ENCODE measurements at places on chromosomes 3 and 15.
A peak's percentile ranks its signal among the peaks of the same experiment; 100 is the strongest.

DNA sequence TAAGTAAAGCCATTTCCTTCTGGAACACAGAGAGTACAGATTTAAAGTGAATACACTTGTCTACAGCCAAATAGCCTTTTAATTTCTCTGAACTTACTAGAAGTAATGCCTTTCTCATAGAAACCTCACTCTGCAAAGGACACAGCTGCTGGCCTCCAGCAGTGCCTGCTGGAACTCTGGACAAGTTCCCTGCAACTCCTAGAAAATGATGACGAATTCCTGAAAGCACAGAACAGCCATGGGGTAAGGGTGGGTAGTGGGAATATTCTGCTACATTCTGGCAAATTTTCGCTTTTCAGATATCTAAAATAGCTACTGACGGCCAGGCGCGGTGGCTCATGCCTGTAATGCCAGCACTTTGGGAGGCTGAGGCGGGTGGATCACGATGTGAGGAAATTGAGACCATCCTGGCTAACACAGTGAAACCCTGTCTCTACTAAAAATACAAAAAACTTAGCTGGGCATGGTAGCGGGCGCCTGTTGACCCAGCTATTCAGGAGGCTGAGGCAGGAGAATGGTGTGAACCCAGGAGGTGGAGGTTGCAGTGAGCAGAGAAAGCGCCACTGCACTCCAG is 34.4 kb downstream of the RYK start:
- DNase-seq: no peak

GRCh38 chr15:76274226-76274625 is 37.0 kb downstream of the ETFA start:
- no peak for DNase-seq

- DNase-seq: no peak
Measured at GRCh38 chr15:91473894-91474545, 374.0 kb downstream of the SV2B start.

GRCh38 chr3:39101022-39101689 is 6.3 kb downstream of the GORASP1 start:
- peak; percentile 47 for DNase-seq

- DNase-seq: no peak
Measured at GRCh38 chr3:127803619-127804018, 18.7 kb downstream of the MGLL start.

GRCh38 chr3:48636149-48636655 is 941 bp upstream of the SLC26A6 start:
- no peak for DNase-seq

DNA sequence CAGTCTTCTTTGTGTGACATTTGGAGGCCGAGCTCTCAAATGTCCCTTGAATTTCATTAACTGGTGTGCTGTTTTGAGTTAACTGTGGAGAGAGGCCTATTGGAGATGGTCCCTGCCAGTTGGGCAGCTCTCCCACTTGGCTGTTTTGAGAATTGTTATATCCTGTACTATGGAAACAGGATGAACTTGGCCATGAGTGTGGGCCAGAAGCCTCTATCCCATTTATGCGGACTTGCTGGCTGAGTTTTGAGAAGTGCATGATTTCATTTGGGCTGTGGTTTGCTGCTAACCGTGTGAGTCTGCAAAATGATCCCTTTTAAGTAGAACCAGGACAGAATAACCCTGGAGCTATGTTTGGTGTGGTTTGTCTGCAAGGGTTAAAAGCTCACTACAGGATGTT is 366.0 kb downstream of the PTPRG start:
- no peak for DNase-seq

- DNase-seq: no peak
Measured at GRCh38 chr15:87973501-87974215, 282.9 kb downstream of the NTRK3 start.

DNA sequence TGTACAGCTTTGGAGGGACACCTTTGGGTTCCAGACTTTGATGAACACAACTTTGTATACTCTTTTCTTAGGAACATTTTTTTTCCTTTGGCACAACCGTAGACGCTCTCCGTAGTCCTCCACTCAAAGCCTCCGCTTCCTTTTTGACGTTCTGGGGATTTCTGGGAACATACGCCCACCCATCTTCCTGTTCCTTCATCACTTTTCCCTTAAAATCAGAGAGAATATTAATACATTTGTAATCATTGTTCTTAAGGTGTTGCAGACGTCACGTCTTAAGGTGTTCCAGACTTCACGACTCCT is 405 bp upstream of the SPG21 start:
- DNase-seq: no peak

DNA sequence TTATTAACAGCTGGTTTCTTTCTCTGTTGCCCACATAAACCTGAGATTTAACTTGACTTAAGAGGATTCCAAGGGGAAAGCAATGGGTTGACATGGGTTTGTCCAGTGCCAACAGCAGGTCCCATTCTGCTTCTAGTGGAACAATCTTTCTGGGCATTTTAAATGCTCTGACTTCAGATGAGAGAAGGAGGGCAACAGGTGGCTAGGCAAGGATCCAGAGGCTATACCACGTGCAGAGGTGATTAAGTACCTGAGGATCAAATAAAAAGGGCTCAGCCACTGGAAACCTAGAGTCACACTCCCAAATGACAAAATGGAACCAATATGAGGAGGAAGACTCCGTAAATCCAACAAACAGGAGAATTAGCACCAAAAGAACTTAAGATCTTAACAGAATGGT is 28.5 kb downstream of the CMTM6 start:
- no peak for DNase-seq

DNA sequence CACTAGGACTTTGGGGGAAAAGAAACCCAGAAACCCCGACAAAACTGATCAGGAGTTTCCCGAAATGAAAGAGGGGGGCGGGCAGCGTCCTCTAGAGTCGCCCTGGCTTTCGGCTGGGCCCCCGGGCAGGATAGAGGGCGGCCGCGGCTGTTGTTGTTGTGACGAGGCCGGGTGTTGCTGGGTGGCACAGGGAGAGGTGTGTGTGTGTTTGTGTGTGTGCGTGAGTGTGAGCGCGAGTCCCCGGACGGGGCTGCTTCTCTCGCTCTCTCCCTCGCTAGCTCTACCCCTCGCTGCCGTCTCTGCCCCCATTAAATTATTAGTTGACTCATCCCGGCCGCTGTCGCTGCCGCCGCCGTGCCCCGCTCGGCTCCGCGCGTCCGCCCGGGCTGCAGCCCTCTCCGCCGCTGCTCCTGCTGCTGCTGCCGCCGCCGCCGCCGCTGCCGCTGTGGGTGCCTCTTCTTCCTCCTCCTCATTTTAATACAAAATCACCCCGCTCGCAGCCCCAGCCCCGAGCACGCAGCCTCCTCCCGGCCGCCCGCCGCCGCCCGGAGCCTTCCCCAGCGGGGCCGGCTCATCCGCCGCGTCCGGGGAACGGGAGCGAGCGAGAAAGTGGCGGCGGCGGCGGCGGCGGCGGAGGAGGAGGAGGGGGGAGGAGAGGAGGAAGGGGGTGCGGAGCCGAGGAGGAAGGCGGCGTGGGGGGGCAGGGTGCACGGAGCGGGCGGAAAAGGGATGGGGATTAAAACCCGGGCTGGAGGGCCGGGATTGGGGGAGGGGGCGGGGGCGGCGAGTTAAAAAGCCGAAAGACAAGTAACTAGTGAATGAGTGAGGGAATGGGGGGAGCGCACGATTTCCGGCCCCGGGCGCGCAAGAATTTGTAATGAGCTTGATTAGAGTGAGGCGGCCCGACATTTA is at the start of gene SATB1:
Gene SATB1 (minus strand): TSS at position 611 of the 912 bp plus-strand sequence. CDS start 4,372 bp downstream, outside the sequence.
- peak; percentile 69 for DNase-seq

DNA sequence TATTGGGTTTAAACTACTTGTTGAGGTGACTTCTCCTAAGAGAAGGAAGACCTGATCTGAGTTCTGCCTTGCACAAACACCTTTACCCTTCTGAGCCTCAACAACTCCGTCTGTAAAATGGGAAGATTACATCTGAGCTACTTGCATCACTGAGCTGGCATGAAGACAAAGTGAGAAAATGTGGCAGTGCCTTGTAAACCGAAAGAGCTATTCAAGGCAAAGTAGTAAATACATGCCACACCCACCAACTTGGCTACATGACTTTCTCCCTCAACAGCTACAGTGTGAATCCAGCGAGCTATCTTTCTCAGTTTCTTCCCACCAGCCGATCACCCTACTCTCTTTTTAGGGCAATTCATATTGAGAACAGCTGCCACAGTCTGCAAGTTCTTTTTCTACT is 148.3 kb downstream of the FOXB1 start:
- no peak for DNase-seq

- no peak for DNase-seq
Measured at GRCh38 chr3:64247991-64248646, 22.9 kb upstream of the PRICKLE2 start.

DNA sequence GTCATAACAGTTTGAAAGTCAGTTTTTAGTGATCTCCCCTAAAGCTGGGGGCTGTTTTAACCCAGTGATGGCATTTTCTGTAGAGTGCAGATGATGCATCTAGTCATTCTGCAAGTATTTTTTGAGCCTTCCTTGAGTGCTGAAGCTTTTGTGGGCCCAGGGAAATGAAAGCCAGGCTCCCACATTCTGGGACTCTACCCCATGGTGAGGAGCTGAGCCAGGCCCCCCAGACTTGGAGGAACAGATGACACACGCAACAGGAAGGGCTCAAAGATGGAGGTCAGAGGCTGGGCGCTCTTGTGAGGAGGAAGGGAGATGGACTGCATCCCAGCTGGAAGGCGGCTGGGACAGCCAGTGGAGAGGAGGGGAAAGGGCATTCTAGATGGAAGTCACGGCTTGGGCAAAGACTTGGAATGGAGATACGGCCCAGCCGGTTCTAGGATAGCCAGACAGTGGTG is 40.8 kb downstream of the MRAS start:
- no peak for DNase-seq

DNA sequence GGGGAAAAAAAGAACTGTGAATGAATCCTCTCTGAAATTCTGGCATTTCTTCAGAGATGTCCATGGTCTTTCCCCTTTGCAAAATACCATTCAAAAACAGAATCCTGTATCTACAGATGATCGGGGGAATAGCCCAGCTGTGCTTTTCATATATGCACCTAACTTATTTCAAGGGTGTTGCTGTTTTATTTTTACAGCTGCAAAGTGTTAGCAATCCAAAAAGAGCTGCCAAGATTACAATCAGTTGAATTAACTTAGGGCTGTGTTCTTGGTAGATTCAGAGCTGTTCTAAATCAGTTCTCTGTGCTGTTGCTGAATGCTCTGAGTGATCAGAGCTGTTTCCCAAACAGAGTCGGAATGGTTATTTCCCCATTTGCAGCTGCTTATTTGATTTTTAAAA is 175.7 kb upstream of the SEMA6D start:
- DNase-seq: no peak

- DNase-seq: no peak
Measured at GRCh38 chr3:100384733-100385525, 16.0 kb downstream of the TOMM70 start.

DNA sequence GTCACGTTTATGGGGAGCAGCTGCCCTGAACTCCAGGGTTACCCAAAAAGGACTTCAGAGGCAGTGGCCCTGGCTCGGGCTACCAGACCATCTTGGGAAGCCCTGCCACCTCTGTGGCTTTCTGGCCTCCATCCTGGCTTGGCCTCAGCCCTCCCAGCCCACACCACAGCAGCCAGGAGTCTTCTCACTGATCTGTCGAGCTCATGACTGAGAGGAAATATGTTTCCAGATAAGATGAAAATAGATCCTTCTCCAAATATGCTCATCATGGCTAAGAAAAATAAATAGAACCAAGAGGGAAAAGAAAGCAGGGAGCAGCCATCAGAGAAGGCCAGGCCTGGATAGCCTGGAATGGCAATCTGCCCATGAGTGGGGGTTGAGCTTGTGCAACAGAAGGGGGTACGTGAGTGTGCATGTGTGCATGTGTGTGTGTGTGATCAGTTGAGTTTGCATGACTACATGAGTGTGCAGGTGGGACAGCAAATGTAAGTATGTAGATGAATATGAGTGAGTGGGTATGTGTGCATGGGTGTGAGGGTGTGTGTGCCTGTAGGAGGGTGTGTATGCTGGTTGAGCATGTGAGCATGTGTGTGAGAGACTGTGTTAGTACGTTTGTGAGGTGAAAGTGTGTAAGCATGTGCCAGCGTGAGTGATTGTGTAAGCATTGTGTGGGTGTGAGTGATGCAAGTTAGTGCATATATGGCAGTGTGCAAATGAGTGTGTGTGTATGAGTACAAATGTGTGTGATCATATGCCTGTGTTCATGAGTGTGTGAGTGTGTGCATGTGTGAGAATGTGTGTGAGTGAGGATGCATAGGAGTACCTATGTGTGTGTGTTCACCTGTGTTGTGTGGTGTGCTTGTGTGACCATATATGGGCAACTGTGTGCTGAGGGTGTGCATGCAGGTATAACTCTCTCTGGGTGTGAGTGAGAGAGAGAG is 9.9 kb upstream of the RFT1 start:
- no peak for DNase-seq

GRCh38 chr15:99732751-99733267 is 428 bp downstream of the LYSMD4 start:
- no peak for DNase-seq

- DNase-seq: no peak
Measured at GRCh38 chr3:126311338-126311978, 45.8 kb downstream of the KLF15 start.

DNA sequence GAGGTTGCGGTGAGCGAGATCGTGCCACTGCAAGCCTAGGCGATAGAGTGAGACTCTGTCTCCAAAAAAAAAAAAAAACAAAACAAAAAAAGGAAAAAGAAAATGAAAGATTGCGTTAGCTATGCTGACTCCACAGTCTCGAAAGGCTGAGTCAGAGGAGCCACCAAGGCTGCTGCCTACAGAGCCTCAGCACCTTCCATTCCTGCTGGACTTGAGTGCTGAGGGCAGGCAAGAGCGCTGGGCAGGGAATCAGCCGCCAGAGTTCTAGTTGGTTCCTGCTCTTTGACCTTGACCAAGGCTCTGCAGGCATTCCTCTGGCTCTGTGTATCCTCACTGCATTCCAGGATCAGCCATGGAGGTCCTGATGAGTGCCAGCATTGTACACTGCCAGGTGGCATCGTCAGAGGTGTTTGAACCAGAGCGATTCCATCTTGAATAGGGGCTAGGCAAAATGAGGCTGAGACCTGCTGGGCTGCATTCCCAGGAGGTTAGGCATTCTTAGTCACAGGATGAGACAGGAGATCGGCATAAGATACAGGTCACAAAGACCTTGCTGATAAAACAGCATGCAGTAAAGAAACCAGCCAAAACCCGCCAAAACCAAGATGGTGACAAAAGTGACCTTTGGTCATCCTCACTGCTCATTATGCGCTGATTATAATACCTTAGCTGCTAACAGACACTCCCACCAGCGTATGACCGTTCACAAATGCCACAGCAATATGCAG is 5.9 kb downstream of the MESP2 start:
- no peak for DNase-seq

DNA sequence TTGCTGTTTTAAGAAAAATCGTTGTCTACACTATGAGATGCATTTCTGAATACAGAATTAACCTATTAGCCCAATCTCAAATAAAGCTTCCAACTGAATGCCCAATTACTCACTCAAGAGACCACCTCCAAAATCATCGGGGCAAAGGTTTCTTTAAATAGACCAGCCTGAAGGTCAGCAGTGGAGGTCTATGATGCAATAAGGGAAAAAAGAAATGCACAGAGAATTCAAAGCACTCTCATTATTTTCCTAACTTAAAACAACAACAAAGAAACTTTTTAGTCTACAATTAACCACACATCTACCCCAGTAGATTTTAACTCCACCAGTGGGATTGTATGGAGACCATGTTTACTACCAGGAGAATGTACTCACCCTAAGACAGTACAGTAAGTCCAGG is 657.7 kb upstream of the CCDC54 start:
- no peak for DNase-seq

- DNase-seq: peak; percentile 44
Measured at GRCh38 chr3:129015388-129016105, 14.4 kb downstream of the EFCC1 start.

GRCh38 chr3:105526360-105527111 is 159.8 kb downstream of the ALCAM start:
- DNase-seq: no peak

- DNase-seq: no peak
Measured at GRCh38 chr3:6671363-6671762, 189.6 kb upstream of the GRM7 start.

GRCh38 chr15:33915571-33916407 is 52.5 kb upstream of the CHRM5 start:
- DNase-seq: no peak

Data from activated naive CD4-positive, alpha-beta T cell treated with Interleukin-2 at 50 U/mL for 16 hours (primary cell).